ENCODE measurements at places on chromosomes 3 and 15.
A peak's percentile ranks its signal among the peaks of the same experiment; 100 is the strongest.

- no peak for DNase-seq
Measured at GRCh38 chr3:11078826-11079515, 75.3 kb upstream of the HRH1 start.

DNA sequence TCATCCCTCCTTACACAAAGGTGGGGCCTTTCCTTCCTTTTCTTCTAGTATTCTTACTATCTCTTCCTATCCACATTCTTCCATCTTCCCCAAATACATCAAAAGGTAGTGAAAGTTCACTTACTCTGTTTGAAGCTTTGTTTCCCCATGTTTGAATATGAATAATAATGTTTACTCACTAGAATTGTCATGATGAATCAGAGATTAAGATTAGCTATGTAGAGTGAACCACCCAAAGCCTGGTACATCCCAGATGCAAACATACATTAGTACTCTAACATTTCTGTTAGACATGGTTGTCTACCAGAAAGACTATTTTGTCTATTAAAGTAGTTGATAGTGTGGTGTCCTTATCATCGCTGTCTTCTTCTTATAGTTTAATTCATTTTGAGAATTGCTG lies 327.1 kb upstream of the TBC1D5 start:
- no peak for DNase-seq

DNA sequence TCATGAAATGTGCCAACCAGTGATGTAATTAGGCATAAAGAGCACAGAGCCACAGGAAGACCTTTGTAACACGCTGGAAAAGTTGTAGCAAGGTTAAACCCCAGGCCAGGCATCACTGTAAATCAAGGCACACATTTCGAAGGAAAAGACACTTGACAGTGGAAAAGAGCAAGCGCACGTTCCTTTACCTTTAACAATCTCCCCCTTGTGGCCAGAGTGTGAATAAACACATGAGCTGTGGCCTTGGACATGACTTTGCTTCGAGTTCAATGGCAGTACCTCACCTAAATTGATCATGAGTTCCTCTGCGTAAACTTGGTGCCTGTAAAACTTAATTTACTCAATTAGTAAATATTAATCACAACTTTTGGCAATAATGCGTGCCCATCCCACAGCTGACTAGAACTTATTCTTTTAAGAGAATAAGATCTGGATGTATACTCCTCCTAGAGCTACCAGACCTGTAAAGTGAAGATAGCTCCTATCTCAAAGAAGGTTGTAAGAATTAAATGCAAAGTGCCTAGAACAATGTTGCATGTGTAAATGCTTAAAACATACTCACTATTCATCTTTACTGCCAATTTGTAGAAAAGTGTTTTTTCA lies 757.0 kb upstream of the NECTIN3 start:
- DNase-seq = peak; percentile 51

DNA sequence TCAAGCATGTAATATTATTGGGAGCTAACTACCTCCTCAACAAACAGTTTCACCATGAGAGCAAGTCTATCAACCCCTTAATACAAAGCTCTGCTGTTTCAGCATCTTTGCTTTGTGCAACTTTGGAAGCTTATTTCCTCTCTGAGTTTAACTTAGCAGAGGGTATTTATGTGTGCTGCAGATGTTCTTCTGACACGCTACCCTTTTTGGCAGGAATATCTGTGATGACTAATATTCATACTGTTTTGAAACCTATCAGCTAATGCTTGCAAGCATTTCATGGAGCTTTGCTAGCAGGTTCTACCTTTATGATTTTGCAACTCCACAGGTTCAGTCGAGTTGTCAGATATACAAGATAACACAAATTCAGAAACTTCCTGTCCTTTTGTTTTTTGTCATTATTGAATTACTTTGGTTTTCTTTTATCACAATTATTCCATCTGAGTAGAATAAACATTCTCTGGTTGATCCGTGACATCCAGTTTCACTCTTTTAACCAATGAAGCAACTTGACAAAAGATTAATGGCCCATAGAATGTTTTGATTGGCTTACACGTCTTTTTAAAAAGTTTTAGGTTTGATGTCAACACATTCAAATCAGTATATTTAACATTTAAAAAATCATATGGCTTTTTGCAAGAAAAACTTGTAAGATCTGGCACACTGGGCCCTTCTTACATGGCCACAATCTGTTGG lies 1.7 kb upstream of the SLC9A9 start:
- peak; percentile 9 for DNase-seq

DNA sequence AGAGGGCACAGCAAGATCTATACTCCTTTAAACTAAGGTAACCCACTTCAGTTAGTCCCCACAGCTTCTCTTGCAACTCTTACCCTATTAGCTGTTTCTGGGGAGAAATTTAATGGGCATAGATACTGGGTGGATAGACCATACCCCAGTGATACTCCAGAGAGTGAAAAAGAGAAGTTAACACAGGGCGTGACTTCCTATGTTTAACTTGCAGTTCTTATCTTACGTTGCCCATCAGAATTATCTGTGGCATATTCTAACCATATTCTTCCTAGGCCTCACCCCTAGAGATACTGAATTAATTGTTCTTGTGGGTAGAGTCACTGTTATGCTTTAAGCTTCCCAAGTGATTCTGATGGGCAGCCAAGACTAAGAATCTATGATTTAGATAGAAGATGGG lies 485.4 kb upstream of the TPRG1 start:
- DNase-seq = no peak

DNA sequence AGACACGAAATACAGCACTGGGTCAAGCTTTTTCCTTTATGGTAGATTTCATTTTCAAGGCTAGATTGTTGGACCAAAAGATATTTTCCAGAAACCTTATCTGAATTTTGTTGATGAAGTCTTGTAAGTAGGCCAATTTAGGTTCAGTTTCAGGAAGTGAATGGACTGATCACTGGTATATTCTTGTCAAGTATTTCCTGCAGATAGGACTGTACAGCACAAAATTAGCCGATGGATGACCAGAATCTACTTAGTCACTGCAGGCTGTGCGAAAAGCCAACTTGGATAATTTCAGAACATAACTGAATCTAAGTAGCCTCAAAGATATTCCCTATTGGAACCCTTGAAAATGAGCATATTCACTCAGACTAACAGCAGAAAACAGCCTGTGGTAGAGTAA lies 206.5 kb downstream of the NR1D2 start:
- no peak for DNase-seq

- no peak for DNase-seq
Measured at GRCh38 chr15:66906668-66907614, 158.5 kb upstream of the SMAD3 start.

DNA sequence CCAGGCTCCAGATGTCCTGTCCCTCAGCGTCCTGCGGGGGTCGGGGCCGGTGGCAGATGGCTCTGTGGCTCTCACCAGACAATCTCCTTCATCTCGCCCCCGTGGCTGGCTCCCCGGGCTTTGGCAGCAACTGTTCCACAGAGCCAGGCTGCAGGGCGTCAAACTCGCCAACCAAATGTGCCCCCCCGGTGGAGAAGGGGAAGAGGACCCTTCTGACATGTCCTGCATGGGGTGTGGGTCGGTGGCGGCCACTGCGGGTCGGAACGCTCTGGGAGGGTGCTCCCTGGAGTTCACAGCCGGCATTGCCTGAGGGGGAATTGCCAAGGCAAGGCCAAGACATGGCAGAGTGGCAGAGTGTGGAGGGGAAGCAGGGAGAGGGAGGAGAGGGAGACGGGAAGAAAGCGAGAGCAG lies 36.0 kb downstream of the BDH1 start:
- DNase-seq = no peak

DNA sequence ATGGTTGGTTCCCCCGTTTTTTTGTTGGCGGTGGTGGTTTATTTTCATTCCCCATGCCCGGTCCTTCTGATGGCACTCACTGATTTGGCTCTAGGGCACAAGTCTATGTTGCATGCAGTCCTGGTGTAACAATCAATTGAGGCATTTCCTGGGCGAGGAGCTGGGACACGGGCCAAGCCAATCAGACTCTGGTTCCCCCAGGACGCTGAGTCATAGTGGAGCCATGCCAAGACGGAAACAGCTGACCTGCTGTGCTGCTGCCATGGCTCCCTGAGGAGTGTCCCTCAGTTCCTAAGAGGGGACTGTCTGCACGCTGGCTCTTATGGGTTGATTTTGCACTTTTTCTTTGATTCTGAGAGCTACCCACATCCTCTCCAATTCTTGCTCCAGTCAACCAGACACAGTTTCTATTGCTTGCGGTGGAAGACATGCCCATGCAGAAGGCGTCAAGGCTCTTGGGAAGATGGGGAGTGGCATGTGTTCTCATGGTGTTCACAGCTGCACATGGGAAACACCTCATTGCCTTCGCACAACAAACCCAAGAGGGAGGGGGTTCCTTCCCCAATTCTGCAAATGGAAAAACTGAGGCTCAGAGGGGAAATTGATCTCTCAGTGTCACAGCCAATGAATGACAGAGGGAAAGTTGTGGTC lies 28.3 kb upstream of the ALDH1L1 start:
- DNase-seq = no peak

- DNase-seq = no peak
Measured at GRCh38 chr3:62954580-62954979, 79.4 kb upstream of the CADPS start.

- DNase-seq = no peak
Measured at GRCh38 chr15:56978898-56979662, 60.6 kb downstream of the TCF12 start.

- DNase-seq = no peak
Measured at GRCh38 chr3:46082849-46083248, 55.6 kb upstream of the XCR1 start.

DNA sequence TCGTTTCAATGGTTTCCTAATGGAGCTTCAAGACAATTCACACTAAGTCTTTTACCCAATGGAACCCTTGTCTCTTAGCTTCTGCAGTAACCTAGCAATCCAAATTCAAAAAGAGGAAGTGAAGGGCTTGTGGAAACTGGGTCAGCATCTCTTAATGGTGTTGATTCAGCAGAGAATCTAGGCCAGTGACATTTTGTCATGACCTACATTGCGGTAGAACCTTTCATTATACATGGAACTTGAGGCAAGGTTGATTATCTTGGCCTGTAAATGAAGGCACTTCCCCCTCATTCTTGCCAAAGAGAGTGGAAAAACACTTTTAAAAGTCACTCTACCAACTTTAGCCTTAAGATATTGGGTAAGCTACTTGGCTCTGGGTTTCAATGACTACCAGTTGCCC lies 42.8 kb downstream of the C2CD4B start:
- peak; percentile 68 for DNase-seq

- DNase-seq = no peak
Measured at GRCh38 chr3:156507285-156507684, 47.6 kb downstream of the SSR3 start.

DNA sequence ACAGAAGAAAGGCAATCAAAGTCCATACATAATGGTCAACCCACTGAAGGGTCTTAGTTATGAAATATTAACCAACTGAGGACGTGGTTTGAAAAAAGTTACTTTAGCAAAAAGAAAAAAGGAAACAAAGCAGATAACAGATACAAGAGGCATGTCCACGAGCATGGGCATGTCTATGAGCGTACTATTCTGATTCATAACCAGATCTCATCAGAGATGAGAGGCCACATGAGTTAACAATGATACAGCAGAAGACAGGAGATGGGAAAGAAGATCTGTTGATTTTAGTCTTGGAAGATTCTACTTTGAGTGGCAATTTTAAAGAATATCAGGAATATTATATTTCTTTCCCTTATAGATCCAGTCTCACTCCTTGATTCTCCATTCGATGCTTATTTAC lies 262.9 kb upstream of the SLITRK3 start:
- no peak for DNase-seq

GRCh38 chr3:123586968-123587367 lies 2.1 kb upstream of the HACD2 start:
- DNase-seq = no peak

- no peak for DNase-seq
Measured at GRCh38 chr15:43312378-43312777, 18.0 kb downstream of the LCMT2 start.

GRCh38 chr15:39934397-39935071 lies 619 bp downstream of the EIF2AK4 start:
- no peak for DNase-seq

- no peak for DNase-seq
Measured at GRCh38 chr3:42117175-42118008, 26.2 kb downstream of the TRAK1 start.

DNA sequence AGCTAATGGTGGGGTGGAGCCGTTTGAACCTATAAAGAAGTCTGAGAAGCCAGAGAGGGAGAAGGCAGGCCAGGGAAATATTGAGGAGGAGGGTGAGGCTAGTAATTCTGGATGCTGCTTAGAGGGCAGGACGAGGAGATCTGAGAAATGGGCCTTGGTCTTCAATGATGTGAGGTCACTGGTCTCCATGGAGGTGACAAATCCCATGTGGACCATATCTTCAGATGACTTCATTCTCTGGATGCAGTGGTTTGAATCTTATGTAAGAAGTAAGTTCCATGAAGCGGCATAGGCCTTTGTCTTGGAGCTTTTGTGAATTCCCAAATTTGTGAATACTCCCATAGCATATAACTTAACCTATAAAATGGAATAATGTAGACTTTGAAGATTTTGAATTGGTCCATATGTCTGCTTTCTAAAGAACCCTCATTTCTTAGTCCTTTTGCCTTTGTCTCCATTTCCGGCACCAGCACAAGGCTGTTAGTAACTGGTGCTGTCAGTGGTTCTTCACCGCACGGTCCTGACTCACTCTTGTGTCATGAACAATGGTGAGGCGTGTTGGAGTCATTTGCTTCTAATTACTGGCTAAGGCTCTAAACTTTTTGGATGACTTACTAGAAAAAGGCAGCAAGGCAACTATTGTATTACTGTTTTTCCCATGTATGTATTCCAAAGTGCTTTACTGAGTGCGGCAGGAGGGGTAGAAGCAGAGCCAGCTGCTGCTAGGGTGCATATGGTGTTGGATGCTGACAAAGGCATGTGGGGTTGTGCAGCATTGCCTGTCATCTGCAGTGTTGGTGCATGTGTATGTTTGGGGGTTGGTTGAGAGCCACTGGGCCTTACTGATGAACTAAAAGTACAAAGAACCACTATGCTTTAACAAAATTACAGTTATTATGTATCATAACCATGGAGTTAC lies 279.3 kb upstream of the C2CD4B start:
- DNase-seq = no peak

DNA sequence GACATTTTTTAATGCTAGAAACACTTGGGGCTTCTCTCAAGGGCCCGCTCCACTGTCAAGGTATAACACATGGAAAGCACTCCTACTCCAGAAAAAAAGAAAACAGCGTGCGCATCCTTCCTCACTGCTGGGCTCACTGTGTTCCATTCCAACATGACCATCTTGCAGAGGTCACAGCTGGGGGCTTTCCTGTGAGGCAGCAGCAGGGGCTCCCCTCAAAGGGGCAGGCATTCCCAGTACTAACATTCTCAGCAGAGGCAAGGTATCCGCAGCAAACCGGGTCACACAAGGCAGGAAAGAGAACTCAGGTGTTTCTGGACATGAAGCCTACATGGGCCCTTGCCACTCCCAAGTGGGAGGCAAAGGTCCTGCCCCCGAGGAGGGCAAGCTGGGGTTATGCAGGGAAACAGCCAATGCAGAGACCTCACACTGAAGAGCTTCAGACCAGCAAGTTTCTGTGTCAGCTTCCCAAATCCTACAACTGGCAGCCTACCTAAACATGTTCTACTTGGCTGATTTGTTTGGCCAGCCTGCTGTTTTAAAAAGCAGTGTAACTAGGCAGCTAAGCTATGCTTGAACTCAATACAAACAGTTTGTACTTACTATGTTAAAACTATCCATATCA lies 6.4 kb downstream of the BDH1 start:
- no peak for DNase-seq

Measured in central memory CD4-positive, alpha-beta T cell (primary cell).